Transverse colon (tissue), 4 donors: ENCODE measurements at places on chromosomes 7 and 10.

GRCh38 chr7:76244781-76245391 lies 43.2 kb downstream of the SRRM3 start:
- no peak for DNase-seq

DNA sequence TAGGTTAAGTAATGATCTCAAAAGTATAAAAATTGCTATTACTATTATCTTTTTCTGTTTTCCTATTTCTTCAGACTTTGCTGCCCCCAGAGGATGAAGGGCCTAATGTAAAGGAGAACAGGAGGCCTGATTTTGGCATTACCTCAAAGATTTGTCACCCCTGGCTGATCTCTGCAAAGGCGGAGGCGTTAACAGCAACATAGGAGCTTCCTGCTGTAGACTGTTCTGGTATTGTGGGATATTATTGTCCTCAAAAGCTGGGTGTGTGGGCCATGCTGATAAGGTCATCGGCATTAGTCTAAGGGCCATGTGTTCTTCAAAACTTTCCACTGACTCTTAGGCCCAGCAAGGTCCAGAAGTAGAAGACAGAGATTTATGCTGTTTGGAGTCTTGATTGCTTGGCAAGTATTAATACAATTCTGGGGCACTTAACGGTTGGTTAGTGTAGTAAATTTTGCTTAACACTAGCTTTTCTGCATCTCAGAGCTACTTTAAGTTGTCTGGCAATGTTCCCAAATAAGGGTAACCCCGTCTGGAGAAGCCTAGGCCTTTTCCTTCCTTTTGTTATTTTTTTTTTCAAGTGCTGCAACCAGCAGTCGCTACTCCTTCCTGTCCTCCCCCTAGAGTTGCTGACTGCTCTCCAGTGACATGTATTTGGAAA lies 14.0 kb upstream of the ENTPD1 start:
- DNase-seq, result peak; percentile 19

- DNase-seq, result no peak
Observed at GRCh38 chr7:137951700-137952425, 50.0 kb downstream of the CREB3L2 start.

GRCh38 chr10:111146025-111146640 lies 69.3 kb downstream of the ADRA2A start:
- DNase-seq, result no peak

- DNase-seq, result no peak
Observed at GRCh38 chr7:3762146-3762831, 461.2 kb downstream of the SDK1 start.

GRCh38 chr10:51759896-51760534 lies 60.6 kb upstream of the CSTF2T start:
- DNase-seq, result no peak

DNA sequence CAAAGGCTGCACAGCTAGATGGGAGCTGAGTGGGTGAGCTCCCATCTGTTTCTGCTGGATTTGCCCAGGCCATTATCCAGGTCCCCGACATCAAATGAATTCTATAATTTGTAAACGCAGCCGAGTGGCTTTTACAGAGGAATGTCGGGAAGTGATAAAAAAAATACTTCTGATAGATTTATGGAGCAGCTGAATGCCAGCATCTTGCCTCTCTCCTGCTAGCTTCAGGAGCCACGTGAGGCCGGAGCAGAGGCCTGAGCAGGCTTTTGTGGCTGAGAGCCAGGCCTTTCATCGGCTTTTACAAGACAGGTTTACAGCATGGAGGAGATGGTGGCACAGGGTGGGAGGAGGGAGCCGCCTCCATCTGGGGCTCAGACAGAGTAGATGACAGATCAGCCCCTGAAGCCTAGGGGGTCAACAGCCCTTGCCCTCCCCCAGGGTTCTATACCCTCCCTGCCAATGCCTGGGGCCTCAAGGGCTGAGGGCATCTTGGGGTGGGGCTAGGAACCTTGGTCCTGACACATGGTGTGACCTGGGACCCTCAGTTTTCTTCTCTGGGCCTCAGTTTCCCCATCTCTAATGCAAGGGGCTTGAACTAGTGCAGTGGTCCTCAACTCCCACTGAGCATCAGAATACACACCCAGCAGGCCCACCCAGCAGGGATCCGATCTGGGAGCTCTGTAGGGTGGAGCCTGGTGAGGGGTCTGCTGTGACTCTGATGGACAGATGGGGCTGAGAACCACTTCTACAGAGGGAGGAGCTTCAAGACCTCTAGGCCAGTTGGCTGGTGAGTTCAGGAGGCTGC lies 44.2 kb upstream of the PCBD1 start:
- DNase-seq, result peak; percentile 19
